ENCODE measurements at places on chromosomes 1 and 21.
A peak's percentile ranks its signal among the peaks of the same experiment; 100 is the strongest.

DNA sequence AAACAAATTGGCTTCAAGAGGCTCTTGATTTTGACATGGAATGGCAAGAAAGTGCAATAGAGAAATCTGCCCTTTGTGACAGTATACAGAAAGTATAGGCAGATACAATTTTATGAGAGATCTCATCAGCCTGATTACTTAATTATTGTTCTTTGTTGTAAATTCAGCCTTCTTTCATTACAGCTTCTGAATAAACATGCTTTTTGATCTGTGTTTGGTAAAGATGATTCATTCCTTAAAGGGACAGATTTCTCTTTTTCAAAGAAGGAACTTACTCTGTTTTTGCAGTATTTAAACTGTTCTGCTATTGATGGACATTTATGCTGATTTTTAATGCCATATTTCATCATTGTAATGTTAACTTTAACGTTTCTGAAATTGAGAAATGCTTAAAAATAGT, 13.7 kb upstream of the MPC2 start:
- DNase-seq, result no peak

- DNase-seq, result no peak
Measured at GRCh38 chr1:110094931-110095654, 17.1 kb upstream of the UBL4B start.

- DNase-seq, result no peak
Measured at GRCh38 chr1:218350801-218351266, 5.7 kb downstream of the TGFB2 start.

GRCh38 chr1:41773842-41774241, 144.9 kb downstream of the HIVEP3 start:
- no peak for DNase-seq

DNA sequence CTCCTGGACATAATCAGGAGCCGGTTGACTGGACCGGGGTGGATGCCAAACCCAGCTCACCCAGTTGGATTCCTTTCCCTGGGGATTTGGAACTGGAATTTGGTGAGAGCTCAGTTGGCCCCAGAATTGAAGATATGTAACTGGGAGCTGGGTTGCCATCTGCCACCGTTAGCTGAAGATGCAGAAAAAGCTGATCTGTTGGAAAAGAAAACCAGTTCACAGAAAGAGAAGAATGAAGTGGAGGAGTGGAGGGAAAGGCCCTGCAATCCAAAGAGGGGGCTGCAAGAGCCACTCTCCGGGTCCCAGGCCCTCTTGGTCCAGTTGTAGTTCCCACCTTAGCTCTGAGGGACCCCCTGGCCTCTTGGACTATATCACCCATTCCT, 16.0 kb downstream of the TEX35 start:
- DNase-seq, result no peak

DNA sequence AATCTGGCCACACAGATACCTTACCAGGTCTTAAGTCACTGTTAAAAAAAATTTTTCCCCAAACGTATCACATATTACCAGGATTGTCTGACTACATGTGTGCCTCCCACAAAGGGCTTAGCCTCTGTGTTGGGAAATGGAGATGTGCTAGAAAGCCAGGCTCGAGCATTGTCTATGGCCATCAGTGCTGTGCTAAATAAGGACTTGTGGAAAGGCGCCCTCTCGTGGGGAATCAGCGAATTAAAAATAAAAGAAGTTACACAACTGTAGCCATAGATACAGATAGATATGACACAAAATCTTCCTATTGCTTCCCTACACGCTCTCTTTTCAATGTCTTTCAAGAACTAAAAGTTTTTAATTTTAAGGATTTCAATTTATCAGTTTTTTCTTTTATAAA, 47.5 kb upstream of the CRNN start:
- DNase-seq, result peak; percentile 76

DNA sequence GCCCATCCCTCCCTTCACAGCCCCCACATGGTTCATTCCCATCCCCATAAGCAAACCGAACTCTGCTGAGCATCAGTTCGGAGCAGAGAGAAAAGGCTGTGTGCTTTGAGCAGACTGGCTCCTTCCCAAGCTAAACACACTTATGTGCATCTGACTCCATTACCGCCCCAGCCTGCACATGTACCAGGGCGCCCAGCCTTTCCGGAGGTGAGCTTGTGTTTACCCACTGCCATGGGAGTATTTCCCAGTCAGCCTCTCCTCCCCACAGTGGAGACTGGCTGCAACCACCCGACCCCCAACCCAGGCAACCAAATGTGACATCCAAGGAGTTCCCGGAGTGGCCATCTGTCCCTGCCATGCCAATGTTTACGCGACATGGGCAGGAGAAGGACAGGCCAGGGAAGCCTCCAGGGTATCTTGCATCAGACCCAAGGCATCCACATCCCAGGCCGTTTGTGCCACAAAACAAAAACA, 9.4 kb downstream of the TIAM1 start:
- DNase-seq, result no peak

DNA sequence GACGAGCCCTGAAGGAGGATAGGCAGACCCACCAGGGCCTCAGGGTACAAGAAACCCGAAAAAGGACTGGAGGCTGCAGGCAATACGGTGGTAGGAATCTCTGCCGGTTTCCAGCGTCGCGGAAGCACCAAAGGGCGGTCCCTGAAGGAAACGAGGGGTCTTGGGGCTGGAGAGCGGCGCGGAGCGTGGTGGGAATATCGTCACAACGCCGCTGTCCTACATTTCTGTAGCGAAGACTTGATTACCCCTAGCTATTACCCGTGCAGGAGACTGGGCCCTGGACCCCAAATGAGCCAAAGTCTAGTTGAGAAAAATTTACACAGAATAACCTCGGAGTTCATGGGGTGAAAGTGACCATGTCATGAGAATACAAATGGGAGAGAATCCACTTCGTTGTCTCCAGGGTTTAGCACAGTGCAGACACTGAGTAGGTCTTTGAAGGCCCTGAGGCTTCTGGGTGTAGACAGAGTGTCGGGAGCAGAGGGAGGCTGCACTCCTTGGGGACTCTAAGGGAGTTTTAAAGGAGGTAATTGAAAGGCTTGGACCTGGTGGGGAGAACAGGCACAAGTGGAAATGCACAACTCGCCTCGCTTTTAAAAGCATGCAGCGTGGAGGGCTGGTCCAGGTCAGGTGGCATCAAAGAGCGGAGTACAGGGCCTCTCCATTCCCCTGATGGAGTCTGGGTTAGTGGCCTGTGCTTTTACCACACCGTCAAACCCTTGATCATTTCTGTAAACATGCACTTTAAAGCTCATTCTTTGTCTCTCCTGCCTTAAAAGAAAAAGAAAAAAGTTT, 1.5 kb downstream of the ATP1A1 start:
- DNase-seq, result no peak

DNA sequence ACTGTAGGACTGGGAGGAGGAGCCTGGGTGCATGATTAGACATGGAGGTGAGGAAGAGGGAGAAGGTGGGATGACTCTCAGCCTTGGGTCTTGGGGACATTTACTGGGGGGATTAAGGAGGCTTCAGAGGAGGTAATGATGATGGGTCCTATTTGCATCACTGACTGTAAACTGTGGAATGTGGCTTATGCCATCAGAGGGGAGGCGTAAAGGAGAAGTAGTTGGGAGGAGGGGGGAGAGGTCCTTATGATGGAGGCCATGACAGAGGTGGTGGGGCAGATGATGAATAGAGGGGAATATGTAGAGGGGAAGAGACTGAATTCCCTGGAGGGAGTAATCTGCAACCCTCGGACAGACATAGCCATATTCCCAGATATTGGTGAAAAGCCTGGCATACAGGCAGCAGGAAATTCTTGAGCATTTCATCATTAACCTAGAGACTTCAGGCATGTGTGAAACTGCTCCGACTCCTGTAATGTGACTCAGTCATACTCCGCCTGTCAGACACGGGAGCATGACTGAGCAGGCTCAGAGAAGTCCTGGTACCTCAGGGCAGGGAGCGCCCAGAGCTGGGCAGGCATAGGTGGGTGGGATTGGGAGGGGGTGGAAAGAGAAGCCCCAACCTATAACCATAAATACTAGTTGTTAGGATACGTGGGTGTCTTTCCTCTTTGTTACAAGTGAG, 8.0 kb upstream of the LCE5A start:
- DNase-seq, result no peak

DNA sequence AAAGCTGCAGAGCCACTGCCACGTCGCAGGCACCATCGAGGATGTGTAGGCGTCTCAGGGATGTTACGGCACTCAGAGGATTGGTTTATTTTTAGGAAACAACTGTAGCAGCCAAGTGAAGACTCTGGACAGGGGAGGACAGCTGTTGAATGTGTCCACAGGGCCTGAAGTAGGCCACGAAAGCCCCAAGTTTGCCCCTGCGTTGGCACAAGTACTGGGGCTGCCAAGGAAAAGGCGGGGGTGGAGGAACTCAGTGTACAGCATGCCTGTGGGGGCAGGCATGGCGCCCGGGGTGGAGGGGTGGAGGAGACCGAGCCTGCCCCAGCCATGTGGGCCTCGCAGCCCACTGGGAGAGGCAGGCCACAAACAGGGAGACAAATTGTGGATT, 89.7 kb downstream of the ADARB1 start:
- DNase-seq, result no peak

- DNase-seq, result peak; percentile 26
Measured at GRCh38 chr1:225554216-225554812, 98.6 kb downstream of the ENAH start.

GRCh38 chr1:19682257-19682656, 17.6 kb downstream of the HTR6 start:
- DNase-seq, result no peak

GRCh38 chr1:156126043-156126629, 11.6 kb downstream of the LMNA start:
- DNase-seq, result peak; percentile 94

GRCh38 chr1:185681034-185681633, 53.1 kb upstream of the HMCN1 start:
- peak; percentile 74 for DNase-seq

GRCh38 chr1:199522338-199522737, 505.2 kb upstream of the NR5A2 start:
- DNase-seq, result no peak

GRCh38 chr1:90591355-90591969, 125.6 kb downstream of the BARHL2 start:
- DNase-seq, result no peak

- DNase-seq, result no peak
Measured at GRCh38 chr1:224730540-224730939, 114.4 kb downstream of the CNIH3 start.

DNA sequence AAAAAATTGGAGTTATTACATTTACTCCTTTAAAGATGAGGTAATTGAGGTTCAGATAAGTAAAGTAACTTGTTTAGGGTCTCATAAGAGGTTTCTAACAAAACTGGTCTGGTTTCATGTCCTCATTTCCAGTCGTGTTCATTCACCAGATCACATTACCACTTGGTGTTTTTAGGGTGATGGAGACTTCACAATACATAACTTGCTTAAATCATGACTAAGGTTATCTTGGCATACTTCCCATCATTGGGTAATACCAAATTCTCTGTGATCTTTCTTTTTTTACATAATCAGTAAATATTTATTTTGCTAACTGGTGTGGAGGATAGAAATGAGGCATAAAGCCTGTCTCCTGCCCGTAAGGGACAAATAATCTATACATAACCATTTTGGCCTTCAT, 31.6 kb upstream of the RPTN start:
- DNase-seq, result no peak

DNA sequence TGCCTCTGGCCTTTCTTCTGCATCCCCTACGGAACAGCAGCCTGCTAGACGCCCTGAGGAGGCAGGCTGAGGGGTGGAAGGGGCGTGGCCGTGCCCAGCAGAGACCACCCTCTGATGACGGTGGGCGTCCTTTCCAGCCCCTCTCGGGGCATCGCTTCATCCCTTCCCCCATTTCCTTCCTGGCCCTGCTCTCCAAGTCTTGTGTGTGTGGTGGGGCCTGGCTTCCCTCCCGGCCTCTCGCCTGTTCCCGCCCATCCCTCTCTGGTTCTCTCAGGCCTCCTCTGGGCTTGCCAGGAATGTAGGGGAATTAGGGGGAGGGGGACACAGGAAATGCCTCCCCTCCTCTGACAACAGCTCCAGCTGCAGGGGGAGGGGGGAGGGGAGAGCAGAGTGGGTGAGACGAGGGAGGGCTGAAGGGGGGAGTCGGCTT, 51.1 kb downstream of the SKI start:
- DNase-seq, result no peak

DNA sequence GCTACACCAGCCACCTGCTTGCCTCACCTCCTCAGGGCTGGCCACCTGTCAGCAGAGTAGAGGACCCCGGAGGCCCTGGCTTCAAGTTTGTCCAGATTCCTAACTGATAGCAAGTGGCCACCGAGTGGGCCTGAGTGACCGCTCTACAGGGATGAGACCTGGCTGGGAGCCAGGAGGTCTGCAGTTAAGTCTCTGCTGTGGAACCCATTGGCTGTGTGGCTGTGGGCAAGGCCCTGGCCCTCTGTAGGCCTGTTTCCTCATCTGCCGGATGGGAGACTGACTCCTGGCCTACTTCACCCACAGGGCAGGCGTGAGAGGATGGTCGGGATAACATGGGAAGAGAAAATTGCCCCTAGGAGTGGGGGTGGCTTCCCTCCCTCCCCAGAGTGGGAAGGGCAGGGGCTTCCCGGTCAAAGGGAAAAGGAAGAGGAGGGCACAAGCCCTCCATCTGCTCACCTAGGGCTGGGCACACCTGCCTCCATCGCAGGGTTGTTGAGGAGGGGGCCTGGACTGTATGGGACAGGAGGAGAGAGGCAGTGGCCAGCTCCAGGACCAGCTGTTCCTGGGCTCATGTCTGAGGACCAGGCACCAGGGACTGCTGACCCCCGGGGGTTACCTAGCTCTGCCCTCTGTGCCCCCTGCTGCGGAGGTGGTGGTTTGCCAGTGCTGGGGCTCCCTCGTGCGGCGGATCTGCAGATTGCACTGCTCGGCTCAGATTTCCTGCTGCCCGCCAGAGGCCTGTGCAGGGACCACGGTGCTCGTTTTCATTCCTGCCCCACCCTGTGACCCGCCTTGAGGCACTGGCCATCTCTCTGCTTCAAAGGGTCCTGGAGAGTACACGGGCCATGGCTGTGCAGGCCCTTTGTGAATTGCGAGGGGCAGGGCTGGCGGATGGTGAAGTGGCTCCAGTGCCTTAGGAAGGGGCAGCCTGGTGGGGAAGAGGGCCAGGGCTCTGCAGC, 9.1 kb upstream of the MTFR1L start:
- DNase-seq, result peak; percentile 56

DNA sequence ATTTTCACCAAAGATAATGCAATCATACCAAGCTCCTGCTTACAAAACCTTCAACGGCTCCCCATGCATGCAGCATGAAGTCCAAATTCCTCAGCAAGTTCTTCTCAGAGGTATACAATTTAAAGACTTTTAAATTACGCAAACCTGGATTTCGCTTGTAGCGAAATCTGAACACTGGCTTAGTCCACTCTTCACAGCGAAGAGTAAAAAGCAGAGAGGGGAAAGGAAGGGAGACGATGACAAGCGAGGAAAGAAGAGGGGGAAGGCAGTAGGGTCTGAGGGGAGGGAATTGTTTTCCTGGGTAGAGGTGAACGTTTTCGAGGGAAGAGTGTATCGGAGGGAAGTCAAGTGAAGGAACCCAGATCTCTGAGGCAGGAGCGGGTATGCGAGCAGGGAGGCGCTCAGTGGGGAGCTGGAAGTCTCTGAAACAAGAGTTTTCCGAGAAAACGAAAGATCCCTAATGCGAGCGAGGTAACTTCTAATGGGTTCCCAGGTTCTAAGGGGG, 790 bp downstream of the TESK2 start:
- no peak for DNase-seq

- DNase-seq, result no peak
Measured at GRCh38 chr1:8831340-8831739, 13.9 kb upstream of the RERE start.

Measured in hematopoietic multipotent progenitor cell treated with erythropoietin and hydrocortisone succinate and interleukin-3 and kit ligand, for 8 days (in vitro differentiated cells).